ENCODE measurements at places on chromosomes 6 and 20.

GRCh38 chr6:4939241-4939640 is 64.6 kb downstream of the RPP40 start:
- no peak for DNase-seq

DNA sequence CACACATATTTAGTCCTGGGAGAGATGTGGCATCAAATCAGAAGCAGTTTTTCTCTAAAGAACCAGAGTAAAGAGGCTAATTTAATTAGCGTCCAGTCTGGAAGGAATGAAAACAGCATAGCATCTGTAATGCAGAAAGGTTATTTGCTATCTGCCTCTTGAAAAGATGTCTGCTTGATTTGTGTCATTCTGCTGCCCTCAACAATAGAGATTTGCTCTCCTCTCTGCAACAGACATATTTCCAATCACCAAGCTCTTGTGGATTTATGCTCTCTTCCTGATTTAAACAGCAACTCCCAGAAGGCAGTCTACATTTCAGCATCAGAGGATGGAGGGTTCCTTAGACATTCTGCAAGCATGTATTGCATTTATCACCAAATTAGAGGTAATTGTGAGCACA is 53.5 kb upstream of the AKAP12 start:
- DNase-seq = no peak

DNA sequence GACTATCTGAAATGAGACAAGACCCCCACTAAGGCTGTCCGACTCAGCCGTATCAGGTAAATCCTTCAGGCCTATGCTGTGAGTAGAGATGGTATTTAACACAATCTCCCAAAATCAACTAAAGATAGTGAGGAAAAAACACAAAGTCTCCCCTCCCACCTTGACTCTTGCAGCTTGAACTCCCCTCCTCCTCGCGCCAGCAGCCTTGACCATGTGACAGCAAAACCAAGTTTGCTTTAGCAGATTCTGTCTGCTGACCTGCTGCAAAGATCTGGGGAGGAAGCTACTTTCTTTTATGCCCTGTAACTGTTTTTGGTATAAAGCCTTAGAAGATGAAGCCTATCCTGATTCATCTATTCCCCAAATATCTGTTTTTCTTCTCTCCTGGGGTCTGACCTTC is 509.5 kb downstream of the CDH26 start:
- no peak for DNase-seq

DNA sequence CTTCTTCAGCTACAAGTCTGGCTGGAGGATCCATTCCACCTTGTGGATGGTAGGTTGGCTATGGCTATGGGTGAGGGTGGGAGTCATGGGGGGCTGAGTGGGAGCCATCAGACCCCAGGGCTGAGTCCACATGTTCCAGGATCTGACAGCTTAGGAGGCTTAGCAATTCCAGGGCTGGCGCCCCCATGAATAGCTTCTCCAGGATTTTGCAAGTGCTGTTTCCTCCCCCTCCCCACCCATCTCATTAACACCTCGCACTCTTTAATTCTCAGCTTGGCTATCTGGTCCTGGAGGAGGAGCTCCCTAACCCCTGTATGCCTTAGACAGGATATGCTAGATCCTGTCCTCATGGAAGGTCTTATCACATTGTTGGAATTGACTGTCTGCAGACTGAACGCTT is 39.0 kb upstream of the ANGPT4 start:
- no peak for DNase-seq

- DNase-seq = no peak
Observed at GRCh38 chr6:118665011-118665410, 13.6 kb upstream of the CEP85L start.

GRCh38 chr6:156161471-156161870 is 615.7 kb upstream of the ARID1B start:
- no peak for DNase-seq

GRCh38 chr20:25544734-25545133 is 40.6 kb downstream of the NINL start:
- DNase-seq = no peak

DNA sequence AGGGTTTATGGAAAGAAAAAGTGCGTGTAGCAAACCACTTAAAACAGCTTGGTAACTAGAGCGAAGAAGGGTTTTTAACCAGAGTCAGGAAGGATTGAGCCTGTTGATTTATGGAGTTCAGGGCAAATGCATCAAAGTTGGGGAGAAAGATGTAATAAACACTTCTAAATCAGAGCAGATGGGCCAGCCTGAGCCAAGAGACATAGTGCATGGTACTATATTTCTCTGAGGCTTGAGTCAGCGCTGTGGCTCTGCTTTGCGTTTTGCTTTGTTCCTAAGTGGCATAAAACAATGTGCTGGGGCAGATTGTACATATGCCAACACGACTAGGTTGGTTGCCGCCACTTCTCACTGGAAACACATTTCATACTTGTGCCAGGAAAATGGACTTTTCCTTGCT is 111.3 kb downstream of the BCKDHB start:
- no peak for DNase-seq

DNA sequence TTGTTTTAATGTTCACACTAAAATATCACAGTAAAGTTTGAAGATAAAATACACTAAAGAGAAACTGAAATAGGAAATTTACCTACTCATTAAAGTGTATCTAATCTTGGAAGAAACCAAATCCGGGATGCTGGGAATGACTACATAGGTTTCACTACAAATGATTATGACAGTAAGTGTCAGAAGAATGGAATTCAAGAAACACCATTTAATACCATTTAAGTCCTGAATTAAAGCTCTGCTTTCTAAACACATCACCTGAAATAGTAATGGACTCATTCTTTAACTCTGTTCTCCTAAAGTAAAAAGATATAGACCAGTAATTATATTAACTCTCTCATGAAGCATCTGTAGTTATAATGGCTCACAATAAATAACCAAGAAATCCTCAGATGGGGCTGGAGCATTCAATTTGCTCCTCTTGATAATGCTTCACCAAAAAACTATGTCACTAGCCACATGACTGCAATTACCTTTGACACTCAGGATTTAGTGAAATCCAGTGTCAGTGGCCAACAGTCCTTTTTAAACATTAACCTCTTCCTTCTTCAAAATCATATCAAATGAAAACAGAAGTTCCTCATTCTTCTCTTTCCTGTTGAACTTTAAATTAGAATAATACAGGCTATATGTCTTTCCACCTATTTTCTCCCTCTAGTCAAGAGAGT is 41.4 kb downstream of the MAP7 start:
- no peak for DNase-seq

DNA sequence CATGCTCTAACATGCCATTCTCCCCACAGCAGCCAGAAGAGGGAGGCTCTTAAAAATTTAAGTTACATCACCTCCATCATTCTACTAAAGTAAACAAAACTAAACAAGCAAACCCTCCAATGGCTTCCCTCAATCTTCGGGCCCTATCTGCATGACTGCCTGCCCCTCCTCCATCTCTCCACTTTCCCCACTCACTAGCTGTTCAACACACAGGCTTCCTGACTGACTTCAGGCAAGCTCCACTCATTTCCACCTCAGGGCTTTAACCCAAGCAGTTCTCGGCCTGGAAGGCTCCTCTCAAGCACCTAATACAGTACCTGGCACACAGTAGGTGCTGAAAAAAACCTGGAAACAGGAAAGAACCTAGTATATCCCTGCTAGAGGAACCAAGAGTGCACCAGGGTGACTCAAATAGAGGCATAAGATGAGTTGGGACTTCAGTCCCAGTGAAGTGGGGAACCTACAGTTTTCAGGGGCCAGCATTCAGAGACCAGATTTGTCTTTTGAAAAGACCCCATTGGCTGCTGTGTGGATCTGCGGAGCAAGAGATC is 2.8 kb downstream of the AHCY start:
- DNase-seq = no peak

GRCh38 chr6:113857556-113858479 is 673 bp downstream of the MARCKS start:
- DNase-seq = peak; percentile 18

GRCh38 chr6:143539106-143539505 is 27.6 kb upstream of the FUCA2 start:
- DNase-seq = no peak

GRCh38 chr6:34663831-34664255 is 32.7 kb downstream of the ILRUN start:
- peak; percentile 39 for DNase-seq

DNA sequence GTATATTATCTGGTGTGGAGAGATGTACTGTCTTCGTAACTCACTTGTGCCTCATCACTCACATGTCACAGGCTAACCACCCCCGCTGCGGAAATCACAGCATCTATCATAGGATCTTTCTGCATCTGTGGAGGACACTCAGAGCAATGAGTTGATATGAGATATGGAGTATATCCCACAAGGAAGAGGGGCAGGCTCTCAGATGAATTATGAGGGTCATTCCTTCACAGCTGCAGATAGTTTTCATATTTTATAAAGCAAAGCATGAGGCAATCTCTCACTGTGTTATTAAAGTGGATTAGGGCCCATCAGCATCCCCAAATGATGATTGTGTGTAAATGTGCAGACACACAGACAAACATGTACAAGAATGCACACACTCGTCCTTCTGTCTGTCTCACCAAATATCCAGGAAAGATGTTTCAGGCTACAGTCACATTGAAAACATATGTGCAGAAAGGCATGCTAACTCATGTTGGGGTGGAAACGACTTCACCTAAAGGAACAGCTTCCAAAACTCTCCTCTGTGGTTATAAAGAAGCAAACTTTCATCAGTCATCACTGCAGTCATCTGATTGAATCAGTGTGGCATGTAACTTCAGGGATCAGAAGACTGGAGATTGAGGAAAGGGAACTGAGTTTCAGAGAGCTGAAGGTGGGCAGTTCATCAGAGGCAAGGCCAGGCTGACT is 164.7 kb downstream of the FOXC1 start:
- no peak for DNase-seq

GRCh38 chr6:37861452-37861851 is 41.9 kb downstream of the ZFAND3 start:
- no peak for DNase-seq

DNA sequence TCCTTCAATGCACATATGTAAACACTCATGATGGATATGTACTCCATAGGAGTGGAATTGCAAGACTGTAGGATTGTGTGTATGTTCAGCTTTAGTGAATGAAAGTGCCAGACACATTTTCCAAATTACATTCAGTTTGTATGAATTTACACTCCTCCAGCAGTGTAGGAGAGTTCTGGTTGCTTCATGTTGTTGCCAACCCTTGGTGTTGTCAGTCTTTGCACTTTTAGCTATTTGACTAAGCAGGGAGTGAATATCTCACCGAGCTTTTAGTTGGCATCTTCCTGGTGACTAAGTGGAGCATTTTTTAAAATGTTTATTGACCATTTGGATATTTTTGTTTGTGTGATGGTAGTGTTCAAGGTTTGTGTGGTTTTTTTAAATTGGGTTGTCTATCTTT is 23.9 kb downstream of the NKX2-4 start:
- no peak for DNase-seq

GRCh38 chr6:169851641-169852503 is 100.5 kb downstream of the ERMARD start:
- DNase-seq = no peak

DNA sequence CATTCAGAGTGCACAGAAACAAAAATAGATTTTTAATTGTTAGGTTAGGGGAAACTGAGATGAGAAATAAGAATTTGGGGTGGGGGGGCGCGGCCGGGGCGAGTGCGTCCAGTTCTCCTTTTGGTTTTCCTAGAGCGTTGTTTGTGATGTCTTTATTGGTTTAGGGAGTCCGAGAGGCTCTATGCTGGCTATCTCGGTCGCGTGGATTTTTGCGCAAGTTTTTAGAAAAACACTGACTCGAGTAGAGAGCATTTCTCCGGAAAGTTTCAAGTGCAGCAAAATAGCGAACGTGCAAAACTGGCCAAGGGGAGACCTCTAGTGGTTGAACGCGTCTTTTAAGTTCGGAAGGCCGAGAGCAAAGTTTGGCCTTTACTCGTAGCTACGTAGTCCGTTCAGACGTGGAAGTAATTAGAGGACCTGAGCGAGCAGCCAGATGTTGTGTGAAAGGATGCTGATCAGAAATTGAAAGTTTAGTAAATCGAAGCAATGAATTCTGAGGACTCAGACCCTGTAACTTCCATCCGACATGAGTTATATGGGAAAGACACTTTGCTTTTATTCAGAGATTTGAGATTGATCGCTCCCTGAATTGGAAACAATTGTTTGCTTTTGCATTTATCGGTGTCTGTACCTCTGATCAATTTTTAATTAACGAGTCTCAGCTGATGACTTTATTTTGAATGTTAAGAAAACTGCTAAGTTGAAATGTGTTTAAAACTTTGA is 2.7 kb downstream of the L3MBTL3 start:
- DNase-seq = peak; percentile 95

DNA sequence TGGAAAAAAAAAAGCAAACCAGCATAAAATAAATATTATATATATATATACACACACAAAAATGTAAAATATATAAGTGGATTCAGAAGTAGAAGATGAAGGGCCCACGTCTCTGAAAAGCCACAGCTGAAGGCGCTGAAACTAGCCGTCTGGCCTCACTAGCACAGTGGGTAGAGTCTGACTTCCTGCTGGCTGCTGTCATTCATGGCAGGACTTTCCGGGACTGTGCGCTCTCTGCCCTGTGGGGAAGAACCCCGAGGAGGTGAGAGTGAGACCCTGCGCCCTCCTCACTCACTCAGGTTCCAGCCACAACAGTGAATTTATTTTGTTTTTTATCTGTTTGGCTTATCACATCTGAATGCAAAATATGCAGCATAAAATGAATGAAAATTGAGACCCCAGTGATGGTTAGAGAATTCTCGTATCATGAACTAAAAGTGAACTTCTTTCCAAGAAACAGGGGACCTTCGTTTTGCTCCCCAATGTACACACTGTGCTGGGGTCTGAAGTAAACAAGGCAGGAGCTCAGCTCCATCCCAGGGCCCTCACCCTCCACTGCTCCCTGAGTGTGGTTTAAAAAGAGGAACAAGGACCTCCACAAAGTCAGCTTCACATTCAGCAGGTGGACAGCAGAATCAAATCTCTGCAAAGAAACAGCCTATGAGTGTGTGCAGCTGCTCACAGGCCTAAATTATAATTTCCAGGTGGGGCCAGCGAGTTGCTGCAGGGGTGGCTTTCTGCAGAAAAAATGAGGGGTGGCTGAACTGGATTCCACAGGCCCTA is 1.3 kb upstream of the RAMACL start:
- no peak for DNase-seq

- no peak for DNase-seq
Observed at GRCh38 chr6:84872996-84873723, 108.8 kb upstream of the TBX18 start.

DNA sequence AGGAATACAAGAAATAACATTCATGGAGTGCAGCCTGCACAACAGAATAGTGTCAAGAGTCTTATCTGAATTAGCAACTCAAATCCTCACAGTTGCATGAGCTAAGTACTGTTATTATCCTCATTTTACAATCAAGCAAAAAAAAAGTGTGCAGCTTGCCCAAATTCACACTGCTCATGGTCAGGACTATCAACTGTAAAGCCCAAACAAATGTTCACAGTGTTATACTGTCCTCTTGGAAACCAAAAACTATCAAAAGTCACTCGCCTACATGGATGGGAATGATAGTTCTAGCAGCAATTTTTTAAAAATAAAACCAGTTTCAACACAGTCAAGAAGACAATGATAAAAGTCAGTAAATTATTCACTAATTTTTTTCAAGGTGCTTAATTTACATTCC is 114.6 kb upstream of the HSF2 start:
- DNase-seq = no peak

DNA sequence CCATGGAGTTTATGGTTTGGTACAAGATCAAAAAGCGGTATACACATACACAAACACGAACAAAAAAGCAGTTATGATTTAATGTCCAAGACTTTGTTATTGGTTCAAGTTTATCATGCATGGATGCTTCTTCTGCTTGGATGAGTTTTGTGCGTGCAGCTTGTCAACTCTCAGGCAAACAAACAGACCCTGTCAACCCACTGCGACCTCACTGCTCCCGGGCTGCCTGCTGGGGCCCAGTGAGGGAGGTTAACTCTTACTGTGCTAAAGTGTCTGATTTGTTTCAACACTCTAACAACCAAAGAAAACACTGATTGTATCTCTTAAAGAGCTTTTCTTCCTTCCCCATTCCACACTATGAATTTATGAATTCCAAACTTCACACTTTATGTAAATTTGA is 26.8 kb upstream of the DDR1 start:
- no peak for DNase-seq

Data from hematopoietic multipotent progenitor cell treated with erythropoietin and hydrocortisone succinate and interleukin-3 and kit ligand, for 6 days (in vitro differentiated cells).